ENCODE measurements at places on chromosomes 5 and 9. TPM values are rescaled to one million over a fixed set of nuclear protein-coding genes. Genes with fewer than 3 reads are reported as not detected.

SLC6A18 gene
- total RNA-seq: not detected

GRCh38 chr9:93266521-93267001, 82.6 kb downstream of the WNK2 start:
- no peak for DNase-seq
- no peak overlapping the region for H3K27ac ChIP-seq
- no peak overlapping the region for H3K4me3 ChIP-seq
- peaks cover 21% of the 10 kb centered on the region for H3K4me1 ChIP-seq

IRX2 gene
- total RNA-seq: not detected

TNFSF8 gene
- total RNA-seq: 42.3 TPM

DNA sequence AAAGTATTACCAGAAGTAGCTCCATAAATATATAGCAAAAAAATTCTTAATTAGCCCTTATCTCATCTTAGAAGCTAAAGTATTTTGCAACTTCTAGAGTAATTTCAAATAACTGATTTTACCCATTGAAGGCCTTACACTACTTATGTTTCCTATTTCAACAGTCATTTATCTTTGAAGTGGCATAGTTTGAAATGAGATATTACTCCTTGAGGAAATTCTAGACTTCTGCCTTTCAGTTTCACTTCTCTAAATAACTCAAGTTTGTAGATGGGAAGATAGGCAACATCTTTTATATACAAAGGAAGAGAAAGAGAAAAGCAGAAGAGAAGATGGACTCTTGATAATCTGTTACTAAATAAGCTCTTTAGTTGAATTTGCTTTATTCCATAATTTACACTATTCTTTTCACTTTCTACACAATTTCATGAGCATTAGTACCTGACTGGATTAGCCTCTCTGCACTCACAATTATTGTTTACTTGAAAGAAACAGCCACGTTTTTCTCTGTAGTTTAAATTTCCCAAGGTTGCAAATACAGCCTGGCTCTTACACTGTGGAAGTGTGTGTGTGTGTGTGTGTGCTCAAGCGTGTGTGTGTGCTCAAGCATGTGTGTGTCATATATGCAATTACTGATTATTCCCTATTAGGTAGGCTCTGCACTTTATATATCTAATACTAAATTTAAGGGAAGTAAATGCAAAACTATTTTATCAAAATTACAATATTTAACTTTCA, 60.6 kb upstream of the EMB start:
- peaks cover 10% of the 10 kb centered on the region for H3K4me1 ChIP-seq
- no peak for DNase-seq
- no peak overlapping the region for H3K27ac ChIP-seq
- H3K36me3 ChIP-seq: peaks cover 11% of the 10 kb centered on the region
- H3K4me3 ChIP-seq: no peak overlapping the region
- H3K27me3 ChIP-seq: no peaks in the 10 kb centered on the region

GRCh38 chr5:89353837-89354551, 471.0 kb upstream of the MEF2C start:
- no peak overlapping the region for H3K4me3 ChIP-seq
- no peaks in the 10 kb centered on the region for H3K36me3 ChIP-seq
- H3K4me1 ChIP-seq: no peaks in the 10 kb centered on the region

DNA sequence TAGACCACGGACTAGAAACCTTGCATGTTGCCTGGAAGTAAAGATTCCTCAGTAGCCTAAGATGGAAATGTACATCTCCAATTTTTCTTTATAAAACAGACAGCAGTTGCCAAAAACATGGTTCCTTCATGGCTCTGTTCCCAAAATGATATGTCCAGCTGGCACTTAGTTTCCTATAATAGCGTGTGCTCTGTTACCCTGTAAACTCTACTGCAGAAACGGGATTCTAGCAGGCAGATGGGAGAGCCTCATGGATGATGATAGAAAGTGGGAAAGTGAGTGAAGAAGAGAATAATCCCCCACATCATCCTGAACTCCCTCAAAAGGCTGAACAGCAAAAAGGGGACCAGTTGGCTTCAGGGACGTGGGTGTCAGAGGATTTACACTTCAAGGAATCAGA, 118.2 kb downstream of the FRMD3 start:
- no peak overlapping the region for H3K27ac ChIP-seq
- no peaks in the 10 kb centered on the region for H3K27me3 ChIP-seq
- H3K4me3 ChIP-seq: no peak overlapping the region

GRCh38 chr9:115668521-115668920, 485.1 kb upstream of the PAPPA start:
- H3K4me3 ChIP-seq: no peak overlapping the region
- no peaks in the 10 kb centered on the region for H3K27me3 ChIP-seq
- no peak overlapping the region for H3K27ac ChIP-seq
- no peaks in the 10 kb centered on the region for H3K36me3 ChIP-seq

IL13 gene
- total RNA-seq: 5.5 TPM

GRCh38 chr5:10081584-10081983, 168.1 kb downstream of the ATPSCKMT start:
- H3K27ac ChIP-seq: no peak overlapping the region
- no peaks in the 10 kb centered on the region for H3K27me3 ChIP-seq
- no peak for DNase-seq
- no peaks in the 10 kb centered on the region for H3K4me1 ChIP-seq
- H3K4me3 ChIP-seq: no peak overlapping the region

- no peaks in the 10 kb centered on the region for H3K4me1 ChIP-seq
- no peak overlapping the region for H3K4me3 ChIP-seq
- H3K27ac ChIP-seq: no peak overlapping the region
- H3K36me3 ChIP-seq: peaks cover 3% of the 10 kb centered on the region
- H3K27me3 ChIP-seq: no peaks in the 10 kb centered on the region
These were observed 55.8 kb downstream of the ZNF354C start for GRCh38 chr5:179115845-179116524.

Data from activated CD4-positive, alpha-beta T cell treated with anti-CD3 and anti-CD28 coated beads for 36 hours (primary cell).